ENCODE measurements at places on chromosomes 5 and 9. TPM values are rescaled to one million over a fixed set of nuclear protein-coding genes. Genes with fewer than 3 reads are reported as not detected.

The RABGAP1 gene
- total RNA-seq, result 38.3 TPM

The CDH9 gene
- not detected for total RNA-seq

The GABRG2 gene
- total RNA-seq, result 2.6 TPM

The C8G gene
- total RNA-seq, result not detected

The GFI1B gene
- not detected for total RNA-seq

The PPP1R26 gene
- total RNA-seq, result 13.6 TPM

The PTGR1 gene
- 60.3 TPM for total RNA-seq

The FOXI1 gene
- not detected for total RNA-seq

The FCHSD1 gene
- total RNA-seq, result 26.3 TPM

The MARCOL gene
- not detected for total RNA-seq

The TMEM38B gene
- 10.5 TPM for total RNA-seq

The CDK7 gene
- total RNA-seq, result 36.8 TPM

The FAM78A gene
- 0.44 TPM for total RNA-seq

The SLCO6A1 gene
- total RNA-seq, result 0.14 TPM

The CENPH gene
- 13.0 TPM for total RNA-seq

The TMC1 gene
- 0.86 TPM for total RNA-seq

The SKP1 gene
- 138 TPM for total RNA-seq

The PAPPA gene
- 357 TPM for total RNA-seq

The MEIKIN gene
- not detected for total RNA-seq

The FRRS1L gene
- not detected for total RNA-seq

The ACSL6 gene
- not detected for total RNA-seq

The TMEM267 gene
- 17.2 TPM for total RNA-seq

The PCDHGB6 gene
- 5.3 TPM for total RNA-seq

The FOXD4L3 gene
- not detected for total RNA-seq

All from placental pericyte (primary cell).